Left ventricle myocardium superior (tissue), 1 donor: ENCODE measurements at places on chromosomes 2 and 18. TPM values are rescaled to one million over a fixed set of nuclear protein-coding genes. Genes with fewer than 3 reads are reported as not detected.

Gene CRYGC
- total RNA-seq: not detected

DNA sequence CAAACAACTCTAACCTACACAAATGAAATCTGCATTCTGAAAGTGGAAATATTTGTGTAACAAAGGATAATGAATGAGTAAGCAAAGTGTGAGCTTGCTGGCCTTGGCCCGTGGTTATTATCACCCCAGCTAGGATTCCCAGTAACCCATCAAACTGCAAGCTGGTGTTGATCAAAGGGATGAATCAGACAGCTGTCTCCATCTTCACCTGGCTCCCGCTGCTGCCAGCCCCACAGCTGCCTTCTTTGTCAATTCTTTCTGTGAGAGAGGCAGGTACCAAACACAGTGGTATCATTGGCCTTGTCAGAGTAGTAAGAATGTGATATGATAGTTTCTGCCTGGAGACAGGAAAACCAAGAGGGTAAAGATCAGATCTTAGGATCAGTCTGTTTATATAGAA lies 25.2 kb upstream of the RGPD4 start:
- DNase-seq: no peak

DNA sequence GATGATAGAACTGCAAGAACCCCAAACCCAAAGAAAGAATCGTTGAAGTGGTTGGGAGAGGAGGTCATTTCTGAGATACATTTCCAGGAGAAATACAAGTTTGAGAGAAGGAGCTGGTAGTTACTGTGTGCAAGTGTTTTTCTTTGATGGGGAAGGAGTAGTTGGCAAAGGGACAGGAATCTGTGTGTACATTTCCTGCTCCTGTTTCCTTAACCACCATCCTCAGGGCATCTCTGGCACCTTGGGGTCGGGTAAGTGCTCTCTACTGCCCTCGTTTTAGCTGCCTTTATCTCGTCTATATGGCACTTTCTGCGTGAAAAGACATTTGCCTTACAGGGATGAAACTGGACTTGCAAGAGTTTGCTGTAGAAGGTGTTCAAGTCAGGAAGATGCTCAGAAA lies 27.3 kb downstream of the CDC42EP3 start:
- no peak for DNase-seq

DNA sequence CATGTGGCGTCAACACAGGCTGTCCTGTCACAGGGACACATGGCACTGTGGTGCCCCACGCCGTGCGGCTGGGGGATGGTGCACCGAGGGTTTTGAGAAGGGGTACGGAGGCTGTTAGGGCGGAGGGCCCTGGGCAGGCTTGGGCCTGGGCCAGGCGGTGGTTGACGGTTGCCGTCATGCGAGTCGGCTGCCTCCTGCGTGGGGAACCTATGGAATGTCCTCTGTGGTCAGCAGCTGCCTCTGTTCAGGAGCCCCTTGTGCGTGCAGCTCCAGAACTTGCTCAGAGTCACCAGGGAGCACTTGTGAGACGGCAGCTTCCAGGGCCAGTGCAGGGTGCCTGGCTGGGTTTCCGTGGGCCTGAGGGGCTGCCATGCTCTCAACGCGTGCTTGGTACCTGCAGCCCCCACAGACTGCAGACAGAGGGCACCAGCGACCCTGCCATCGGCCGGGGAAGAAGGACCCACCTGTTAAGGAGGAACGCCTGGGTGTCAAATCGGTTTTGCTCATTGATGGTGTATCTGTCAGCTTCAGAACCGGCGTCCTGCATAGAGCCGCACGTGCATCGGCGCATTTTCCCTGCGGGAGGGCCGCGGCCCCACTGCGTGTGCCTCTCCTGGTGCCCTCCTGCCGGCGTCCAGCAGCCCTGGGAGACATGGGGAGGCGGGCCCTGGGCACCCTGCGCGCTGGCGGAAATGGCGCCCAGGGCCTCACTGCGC lies 10.0 kb upstream of the D2HGDH start:
- DNase-seq: no peak

GRCh38 chr18:79396431-79397246 lies 909 bp downstream of the NFATC1 start:
- peak; percentile 83 for DNase-seq

Gene TUBB8B
- not detected for total RNA-seq

DNA sequence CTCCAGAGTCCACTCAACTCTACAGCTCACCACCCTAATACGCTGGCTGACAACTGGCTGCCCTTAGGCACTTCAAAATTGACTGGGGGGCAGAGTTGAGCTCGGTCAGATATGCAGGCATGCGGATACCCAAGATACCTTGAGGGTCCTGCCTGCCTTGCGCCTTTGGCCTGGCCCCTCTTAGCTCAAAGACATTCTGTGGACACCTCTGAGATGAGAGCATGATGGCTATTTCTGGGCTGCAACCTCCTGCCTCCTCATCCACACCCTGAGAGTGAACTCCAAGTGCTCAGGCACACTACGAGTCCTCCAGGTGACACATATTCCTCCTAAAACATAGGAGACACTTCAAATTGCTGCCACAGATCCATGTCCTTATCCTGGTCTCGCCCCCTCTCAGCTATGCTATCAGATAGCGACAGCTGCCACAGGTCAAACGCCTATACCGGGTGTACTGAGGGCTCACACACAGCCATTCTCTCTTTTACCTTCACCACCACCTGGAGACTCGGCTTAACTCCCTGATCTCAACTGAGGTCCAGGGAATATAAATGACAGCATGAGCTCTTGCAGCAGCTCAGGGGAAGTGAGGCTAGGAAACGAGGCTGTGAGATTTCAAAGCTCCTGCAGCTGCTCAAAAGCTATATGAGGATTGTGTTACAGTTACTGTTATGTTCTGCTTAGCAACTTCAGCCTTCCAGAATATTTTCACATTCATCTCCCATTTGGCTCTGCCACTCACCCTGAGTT lies 60.5 kb upstream of the TEX51 start:
- DNase-seq: no peak

DNA sequence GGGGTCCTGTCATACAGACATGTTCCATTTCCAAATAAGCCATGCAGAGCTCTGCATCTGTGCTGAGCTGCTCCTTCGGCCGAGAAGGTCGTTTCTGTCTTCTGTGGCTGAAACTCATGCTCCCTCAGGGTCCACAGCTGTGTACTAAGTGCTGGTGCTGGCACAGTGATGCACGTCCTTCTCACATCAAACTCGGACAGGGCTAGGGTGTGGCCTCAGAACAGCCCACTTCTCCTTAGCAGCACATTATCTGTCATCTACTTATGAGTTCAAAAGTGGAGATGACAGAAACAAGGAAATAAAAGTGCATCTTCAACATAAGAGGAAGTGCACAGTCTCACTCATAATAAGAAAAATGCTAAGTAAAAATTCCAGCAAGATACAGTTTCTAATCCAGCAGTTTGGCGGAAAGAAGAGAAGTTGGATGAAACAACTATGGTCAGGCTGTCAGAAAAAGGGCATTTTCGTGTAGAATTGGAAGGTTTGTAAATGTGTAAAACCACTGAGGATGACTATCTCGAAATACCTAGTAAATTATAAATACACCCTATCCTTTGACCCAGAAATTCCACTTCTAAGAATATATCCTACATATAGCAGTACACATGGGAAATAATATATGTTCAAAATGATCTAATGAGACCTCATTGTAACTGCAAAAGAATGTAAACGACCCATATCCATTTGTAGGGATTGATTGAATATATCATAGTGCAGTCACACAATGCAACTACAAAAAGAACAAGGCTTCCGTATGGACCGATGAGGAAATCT lies 53.7 kb upstream of the APCDD1 start:
- no peak for DNase-seq

GRCh38 chr2:112012556-112012955 lies 42.5 kb upstream of the TMEM87B start:
- no peak for DNase-seq

DNA sequence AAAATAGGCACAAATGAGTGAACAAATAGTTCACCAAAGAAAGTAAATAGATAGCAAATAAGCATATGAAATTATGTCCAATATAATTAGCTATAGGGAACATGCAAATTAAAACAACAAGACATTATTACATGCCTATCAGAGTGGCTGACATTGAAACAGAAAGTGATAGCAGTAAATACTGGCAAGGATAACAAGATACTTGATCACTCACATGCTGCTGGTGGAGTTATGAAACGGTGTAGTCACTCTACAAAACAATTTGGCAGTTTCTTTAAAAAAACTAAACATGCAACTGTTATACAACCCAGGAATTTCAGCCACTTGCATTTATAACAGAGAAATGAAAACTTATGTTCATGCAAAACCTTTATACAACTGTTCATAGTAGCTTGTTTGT lies 439.2 kb upstream of the ACVR2A start:
- DNase-seq: no peak

GRCh38 chr2:118665784-118666529 lies 181.5 kb downstream of the EN1 start:
- DNase-seq: no peak

- DNase-seq: no peak
Observed at GRCh38 chr2:27042159-27042661, 9.3 kb upstream of the AGBL5 start.

GRCh38 chr2:163630836-163631235 lies 105.0 kb downstream of the FIGN start:
- no peak for DNase-seq

GRCh38 chr2:235468978-235469655 lies 24.7 kb upstream of the AGAP1 start:
- DNase-seq: no peak

DNA sequence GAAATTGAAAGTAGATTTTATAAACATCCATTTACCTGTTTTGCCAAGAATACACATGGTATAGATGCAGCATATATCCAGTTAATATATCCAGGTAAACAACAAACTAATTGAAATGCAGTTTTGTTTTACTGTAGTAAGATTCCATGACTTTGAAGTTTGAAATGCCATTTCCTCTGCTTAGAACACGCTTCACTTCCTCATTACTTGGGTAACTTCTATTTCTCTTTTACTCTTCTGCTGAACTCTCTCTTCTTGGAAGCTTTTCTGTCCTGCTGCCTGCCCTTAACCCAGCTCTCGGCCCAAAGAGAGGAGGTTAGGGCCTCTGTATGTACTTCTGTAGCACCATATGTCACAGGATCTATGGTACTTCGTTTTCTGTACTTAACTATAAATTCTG lies 14.1 kb upstream of the IL1RL2 start:
- no peak for DNase-seq

Gene STPG4
- total RNA-seq: not detected

Gene MRO
- 4.0 TPM for total RNA-seq

Gene CPO
- total RNA-seq: 0.27 TPM

DNA sequence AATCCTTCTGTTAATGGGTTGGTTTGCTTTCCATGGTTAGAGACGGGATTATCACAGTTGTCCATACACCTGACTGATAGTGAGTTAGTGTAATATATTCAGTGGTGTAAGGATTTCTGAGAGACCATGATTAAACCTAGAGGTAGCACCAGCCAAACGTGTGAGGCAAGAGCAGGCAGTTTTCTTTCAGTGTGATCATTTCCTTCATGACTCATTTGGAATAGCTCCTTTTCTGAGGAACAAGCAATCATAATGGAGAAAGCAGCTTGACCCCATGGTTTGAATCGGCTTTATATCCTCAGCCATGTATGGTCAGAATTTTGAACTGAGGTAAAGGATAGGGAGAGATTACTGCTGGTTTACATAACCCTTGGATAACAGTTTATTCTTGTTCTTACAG lies 2.9 kb downstream of the MXD1 start:
- no peak for DNase-seq

GRCh38 chr2:30235859-30236535 lies 4.7 kb downstream of the LBH start:
- no peak for DNase-seq

Gene CGREF1
- 0.87 TPM for total RNA-seq

DNA sequence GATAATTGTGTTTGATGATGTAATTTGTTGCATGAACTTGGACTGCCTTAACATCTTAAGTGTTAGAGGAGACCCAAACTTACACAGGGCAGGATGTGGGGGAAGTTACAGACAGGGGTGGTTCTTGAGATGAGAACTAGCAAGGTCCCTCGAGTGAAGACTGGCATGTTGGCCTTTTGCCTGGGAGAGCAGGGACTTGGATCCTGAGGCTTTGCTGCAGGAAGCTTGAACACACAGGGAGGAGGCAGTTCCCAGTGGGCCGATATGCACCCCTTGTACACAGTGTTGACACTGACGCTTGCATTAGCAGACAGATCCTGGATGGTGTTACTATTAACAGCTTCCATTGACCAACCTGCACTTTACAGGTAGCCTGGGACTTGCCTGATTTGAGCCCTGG lies 47.5 kb downstream of the CHRNA1 start:
- no peak for DNase-seq

GRCh38 chr2:43269074-43269572 lies 42.7 kb upstream of the ZFP36L2 start:
- peak; percentile 90 for DNase-seq

DNA sequence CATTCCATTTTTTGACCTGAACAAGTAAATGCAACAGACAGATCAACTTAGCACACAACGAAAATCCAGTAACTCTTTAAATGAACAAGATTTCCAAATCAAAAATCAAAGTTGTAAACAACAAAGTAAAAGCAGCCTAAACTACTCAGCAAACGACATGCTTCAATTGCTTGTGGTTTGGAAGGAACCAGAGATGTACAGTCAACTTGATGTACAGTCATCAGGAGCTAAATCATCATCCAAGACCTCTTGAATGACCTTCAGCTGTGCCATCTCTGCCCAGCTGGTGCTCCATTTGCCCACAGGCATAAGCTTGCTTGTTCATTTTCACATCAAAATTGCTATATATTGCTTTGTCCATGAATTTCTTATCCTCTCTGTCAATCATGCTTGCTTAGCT lies 109.8 kb downstream of the UPP2 start:
- DNase-seq: no peak

DNA sequence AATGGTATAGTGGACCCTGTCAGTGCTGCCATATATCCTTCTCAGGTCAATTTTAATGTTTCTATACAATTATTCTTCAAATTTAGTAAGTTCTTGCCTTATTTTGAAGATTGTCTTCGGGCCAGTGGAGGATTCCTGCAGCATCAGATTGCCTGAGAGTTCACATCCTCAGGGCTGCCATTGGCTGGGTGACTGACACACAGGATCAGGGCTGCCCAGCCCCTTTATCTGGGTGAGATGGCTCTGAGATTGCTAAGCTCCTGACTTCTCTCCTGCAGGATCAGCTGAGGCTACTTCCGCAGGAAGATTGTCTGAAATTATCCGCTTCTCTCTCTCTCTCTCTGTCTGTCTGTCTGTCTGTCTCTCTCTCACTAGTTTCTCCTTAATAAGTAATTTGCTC lies 567.4 kb downstream of the TSN start:
- no peak for DNase-seq
